ENCODE measurements at places on chromosomes 2 and 18.
A peak's percentile ranks its signal among the peaks of the same experiment; 100 is the strongest.

- no peak for DNase-seq
Observed at GRCh38 chr2:24725956-24726355, 67.2 kb downstream of the PTRHD1 start.

DNA sequence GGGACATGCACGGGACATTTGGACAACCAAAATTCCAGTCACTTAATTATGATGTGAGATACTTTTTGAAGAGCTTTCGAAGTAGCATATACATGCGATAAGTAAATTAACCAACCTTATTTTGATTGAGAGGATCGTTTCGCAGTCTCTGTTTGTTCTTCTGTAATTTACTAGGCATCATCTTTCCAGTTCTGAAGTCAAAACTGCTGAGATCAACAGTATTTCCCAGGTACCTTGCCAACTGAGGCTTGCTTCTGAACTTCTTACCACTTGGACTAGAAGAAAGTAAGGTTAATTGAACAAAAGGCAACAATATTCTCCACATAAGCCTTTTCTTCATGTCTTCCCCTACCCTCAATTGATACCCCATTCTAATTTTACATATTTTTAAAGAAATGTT, 19.6 kb downstream of the MBD2 start:
- DNase-seq: no peak

DNA sequence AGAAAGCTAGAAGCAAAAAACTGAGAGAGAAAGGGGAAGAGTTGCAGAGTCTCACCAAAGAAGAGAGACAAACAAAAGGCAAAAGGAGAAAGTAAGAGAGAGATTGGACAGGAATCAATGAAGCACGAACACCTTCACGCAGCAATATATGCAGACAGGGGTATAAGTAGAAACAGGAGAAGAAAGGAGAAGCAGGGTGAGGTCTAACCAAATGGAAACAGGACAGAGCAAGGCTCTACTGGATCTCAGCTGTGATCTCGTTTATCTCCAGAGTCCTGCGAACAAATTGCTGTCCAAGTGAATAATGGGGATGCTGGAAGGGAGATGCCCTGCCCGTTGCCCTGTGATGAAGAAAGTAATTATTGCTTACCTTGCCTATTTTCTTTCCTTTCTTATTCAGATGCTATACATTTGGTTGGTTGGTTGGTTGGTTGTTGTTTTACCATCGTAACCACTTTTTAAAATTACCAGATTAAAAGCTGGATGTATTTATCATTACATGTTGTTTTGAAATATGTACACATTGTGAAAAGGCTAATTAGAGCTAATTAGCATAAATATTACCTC, 34.0 kb downstream of the SP100 start:
- DNase-seq: no peak

DNA sequence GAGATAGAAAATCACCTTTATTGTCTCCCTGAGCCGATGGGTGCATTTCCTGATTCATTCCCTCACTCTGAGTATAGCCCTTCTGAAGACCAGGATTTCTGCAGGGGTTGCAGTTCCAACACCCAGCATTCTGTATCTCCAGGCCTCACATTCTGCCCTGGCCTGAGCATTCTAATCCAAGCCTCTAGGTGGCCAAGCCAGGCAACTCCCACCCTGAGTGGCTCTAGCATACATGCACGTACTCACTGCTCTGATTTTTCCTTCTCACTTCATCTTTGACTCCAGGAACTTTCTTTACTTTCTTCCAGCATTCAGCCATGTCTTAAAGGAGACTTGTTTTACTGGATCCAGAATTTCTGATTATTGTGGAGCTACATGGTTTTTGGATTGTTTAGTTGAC, 100.7 kb upstream of the STK39 start:
- DNase-seq: peak; percentile 43

DNA sequence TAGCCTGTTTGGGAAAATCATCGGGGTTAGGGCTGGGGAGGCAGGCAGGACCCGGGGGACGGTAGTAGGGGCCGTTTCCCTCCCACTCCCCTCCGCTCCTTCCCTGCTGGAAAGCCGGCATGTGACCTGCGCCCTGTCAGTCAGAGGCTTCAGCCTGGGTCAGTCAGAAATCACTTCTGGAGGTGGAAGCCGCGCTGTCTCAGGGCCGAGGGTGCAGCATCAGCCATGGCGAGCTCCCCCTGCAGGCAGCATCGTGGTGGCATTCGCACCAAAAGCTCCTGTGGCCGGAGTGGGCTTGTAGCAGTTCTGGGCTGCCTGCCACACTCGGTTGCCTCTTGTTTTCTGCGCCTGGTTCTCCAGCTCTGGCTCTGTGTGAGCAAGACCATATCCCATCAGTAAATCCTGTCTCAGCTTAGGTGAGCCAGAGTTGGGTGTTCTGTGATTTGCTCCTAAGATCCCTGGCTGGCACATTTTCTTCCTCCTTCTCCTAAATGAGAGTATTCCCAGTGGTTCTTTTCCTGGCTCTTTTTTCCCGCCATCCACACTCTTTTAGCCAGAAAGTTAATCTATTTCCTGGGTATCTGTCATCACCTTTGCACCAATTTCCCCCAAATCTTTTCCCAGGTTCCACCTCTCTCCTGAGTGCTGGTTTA, 123.9 kb upstream of the CD302 start:
- DNase-seq: peak; percentile 74

GRCh38 chr2:46699934-46700256, 215.7 kb downstream of the MCFD2 start:
- no peak for DNase-seq

- DNase-seq: no peak
Observed at GRCh38 chr2:128748336-128748735, 429.7 kb upstream of the HS6ST1 start.

GRCh38 chr18:13635046-13635445, 91.3 kb downstream of the FAM210A start:
- DNase-seq: no peak

DNA sequence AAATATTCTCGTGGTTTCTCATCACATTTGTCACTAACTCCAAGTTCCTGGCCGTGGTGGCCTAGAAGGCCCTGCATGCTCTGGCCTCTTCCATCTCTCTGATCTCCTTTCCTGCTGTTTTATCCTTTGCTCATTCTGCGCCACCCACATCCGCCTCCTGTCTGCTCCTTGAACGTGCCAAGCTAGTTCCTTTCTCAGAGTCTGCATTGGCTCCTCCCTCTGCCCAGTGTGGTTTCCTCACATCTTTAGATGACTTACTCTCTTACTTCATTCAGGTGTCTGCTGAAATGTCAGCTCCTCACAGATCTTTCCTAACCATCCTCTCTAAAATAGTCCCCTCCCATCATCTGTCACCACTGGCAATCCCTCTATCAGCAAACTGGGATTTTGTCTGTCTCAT, 158.6 kb upstream of the RBMS1 start:
- no peak for DNase-seq

DNA sequence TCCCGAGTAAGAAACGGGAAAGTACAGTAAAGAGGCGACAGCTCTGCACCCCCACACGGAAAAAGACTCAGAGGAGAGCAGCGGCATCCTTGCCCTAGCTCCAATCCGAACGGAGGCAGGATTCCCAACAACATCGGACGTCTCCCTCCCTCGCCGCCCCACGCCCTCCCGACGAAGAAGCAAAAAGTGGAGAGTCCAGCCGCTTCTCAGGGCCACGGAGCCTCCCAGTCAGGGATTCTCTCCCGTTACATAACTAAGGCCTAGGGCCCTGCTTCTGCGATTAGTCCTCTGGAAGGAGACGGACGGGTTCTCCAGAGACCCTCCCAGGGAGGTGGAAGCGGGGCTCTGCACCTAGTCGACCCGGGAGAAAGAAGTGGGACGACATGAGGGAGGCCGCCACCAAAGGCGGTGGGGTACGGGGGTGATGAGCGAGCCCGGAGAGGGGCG, 587 bp downstream of the SUMO1 start:
- DNase-seq: peak; percentile 84

- peak; percentile 39 for DNase-seq
Observed at GRCh38 chr2:103293067-103293741, 531.4 kb downstream of the TMEM182 start.

DNA sequence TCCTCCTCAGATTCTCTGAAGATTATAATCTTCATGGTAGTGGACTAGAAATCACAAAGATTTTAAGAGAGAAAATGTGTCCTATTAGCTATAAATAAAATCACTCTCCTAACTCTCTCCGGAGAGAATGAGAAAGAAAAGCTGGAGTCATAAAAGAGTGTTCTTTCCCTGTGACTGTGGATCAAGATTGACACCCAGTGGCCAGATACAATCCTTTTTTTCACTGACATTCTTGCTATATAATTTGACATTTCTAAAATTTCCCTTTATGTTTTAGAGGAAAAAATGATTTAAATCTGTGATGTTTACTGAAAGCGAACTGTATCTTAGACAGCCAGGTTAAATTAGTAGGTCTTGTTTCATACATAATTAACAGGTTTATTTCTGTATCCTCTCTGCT, 35.4 kb upstream of the LRP2 start:
- peak; percentile 13 for DNase-seq
